DMS79 treated with DMSO at 0.1 percent for 48 hours (cell line): ENCODE measurements at places on chromosomes 2 and 18.
A peak's percentile ranks its signal among the peaks of the same experiment; 100 is the strongest.

DNA sequence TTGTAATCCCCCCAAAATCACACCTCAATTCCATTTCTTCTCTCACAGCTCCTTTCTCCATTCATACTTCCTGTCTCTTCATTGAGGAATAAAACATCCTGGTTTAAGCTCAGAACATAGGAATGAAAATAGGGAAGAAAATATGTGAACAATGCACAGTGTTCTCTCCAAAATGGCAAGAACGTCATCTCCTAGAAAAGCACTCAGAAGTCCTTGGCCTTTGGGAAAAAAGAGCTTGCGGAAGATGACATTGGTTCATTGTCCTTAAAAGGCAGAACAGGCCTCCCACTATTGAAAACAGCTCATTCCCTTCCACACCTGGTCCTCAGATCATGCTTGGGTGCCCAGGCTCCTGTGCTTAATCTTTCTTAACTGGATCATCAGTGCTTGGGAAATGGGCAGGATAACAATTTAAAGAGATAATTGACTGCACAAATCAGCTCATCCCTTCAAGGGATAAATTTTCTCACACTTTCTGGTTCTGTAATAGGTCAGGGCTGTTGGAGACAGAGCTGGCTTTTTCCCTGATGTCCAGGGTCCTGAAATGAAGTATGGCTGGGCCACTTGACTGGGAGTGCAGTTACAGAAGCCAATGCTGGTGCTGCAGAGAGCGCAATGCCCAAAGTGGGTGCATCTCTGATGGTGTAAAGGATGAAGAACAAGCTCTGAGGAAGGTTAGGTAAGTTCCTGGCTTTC is 69.2 kb downstream of the MARCHF4 start:
- DNase-seq: no peak

- DNase-seq: no peak
These were observed 146.6 kb downstream of the GALNT3 start for GRCh38 chr2:165647409-165647808.

DNA sequence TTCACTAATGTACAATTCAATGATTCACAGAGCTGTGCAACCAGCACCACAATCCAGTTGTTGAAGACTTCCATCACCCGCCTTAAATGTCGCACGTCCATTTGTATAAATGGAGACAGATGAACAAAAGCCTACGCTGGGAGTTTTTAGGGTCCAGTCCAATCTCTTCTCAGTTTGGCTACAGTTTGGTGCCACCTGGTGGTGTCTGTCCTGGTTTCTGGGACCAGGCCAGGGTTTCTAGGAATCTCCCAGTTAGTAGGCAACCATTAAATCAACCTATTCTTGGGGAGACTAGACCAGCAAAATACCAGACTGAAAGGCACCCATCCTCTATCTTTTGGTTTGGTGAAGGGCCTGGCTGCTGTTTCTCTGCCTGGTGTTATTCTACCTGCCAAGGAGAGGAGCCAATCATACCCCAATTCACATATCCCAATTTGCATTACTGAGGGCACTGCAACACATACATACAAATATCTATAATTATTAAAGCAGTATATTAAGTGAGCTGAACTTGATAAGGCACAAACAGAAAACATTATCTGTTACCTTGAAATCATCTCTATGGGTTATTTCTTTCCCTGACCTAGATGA is 3.2 kb upstream of the DDX1 start:
- DNase-seq: peak; percentile 49

DNA sequence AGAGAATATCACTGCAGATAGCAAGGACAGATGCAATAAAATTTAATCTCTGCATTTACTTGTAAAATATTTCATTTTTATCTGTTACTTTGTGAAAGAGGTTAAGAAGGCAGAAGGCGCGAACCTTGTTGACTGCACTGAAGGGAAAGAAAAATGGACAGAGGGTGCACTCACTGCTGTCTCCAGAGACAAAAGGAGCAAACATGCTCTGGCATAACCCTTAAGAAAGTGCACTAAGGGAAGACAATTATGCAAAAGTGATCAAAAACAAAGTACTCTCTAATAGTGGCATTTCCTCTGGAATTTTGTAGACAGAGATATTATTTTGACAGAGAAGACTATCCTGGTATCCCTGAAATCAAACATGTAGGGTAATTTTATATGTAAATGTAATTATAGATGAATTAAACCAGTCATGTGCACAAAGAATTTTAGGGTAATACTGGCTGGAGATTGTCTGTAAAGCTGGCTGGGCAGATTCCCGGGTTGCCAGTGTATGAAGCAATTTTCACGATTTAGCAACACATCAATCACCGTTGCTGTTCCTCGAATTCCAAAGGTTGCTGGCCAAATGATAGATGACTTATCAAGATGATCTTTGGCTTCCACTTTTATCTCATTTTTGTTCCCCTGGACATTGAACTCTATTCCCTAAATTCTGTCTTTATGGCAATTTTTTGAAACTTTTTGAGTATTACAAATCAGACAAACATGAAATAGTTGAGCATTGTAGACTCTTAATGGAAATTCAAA is 1176.9 kb downstream of the SUCLG1 start:
- no peak for DNase-seq

DNA sequence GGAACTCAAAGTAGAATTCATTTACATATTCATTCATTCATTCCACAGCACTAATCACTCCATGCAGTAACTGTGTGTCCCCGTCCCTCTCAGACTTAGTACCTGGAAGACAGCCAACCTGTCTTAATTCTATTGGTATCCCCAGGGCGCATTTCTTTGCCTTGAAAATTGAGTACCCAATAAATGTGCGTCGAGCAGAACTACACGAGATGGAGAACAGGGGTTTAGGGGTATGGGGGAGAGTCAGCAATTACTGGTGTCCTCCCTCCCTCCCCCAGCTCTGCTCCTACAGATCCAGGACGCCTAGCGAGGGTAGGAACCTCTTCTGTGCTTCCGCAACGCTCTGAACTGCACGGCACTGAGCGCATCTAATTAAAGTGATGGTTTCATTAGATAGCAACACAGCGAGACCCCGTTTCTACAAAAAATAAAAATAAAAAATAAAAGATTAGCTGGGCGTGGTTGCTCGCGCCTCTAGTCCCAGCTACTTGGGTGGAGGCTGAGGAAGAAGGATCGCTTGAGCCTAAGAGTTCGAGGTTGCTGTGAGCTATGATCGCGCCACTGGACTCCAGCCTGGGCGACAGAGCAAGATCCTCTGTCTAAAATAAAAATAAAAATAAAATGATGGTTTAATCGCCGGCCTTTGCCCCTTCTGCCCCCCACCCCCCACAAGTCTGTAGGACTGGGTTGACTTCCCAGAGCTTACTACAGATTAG is 614 bp upstream of the FKBP1B start:
- peak; percentile 75 for DNase-seq
